Kasumi-1 (cell line): ENCODE measurements at places on chromosomes 5 and 9.

DNA sequence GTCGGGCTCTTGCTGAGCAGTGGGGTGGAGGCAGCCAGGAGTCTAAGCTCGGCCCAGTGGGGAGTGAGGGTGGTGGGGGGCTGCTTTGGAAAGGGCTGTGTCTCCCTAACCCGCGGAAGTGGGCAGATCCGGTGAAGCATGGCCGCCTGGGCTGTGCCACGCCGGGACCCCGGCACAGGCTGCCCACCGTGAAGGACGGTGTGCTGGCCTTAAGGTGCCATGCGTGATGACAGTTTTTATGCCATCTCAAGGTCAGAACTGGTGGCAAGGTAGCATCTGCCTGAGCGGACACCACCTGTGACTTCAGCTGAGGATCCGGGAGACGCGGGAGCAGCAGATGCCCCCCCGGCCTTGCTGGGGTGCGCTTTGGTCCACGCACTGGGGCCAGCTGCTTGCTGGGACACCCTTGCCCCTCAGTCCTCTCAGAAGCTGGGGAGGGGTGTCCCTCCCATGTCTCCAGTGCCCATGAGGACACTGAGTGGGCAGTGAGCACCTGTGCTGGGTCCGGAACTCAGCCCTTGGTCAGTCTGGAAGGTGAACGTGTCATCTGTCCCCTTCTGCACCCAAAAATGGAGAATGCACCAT is 53.9 kb downstream of the AHRR start:
- no peak for DNase-seq

DNA sequence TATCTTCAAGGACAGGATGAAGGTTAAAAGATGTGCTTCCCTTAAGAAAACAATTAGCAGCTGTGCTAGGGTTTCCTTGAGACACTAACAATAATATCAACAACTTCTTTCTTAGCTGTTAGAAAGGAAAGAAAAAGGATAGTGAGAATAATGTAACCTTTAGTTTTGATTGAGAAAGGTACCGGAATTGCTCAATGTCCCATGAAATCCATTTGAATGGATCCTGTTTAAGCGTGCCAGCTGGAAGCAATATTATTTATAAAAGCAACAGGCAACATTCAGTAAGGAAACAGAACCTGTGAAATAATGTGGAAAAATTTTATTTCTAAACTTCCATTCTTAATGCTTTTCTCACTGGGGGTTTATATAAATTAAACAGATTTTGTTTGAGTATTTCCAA is 120.9 kb downstream of the CCDC192 start:
- no peak for DNase-seq

GRCh38 chr5:180471866-180472265 is 22.3 kb upstream of the CNOT6 start:
- no peak for DNase-seq

GRCh38 chr9:113495526-113495925 is 32.0 kb downstream of the RGS3 start:
- no peak for DNase-seq

- DNase-seq, result peak; percentile 19
Observed at GRCh38 chr9:136546697-136547501, 1.1 kb upstream of the NOTCH1 start.

GRCh38 chr5:29017501-29017900 is 1979.1 kb upstream of the CDH9 start:
- no peak for DNase-seq

DNA sequence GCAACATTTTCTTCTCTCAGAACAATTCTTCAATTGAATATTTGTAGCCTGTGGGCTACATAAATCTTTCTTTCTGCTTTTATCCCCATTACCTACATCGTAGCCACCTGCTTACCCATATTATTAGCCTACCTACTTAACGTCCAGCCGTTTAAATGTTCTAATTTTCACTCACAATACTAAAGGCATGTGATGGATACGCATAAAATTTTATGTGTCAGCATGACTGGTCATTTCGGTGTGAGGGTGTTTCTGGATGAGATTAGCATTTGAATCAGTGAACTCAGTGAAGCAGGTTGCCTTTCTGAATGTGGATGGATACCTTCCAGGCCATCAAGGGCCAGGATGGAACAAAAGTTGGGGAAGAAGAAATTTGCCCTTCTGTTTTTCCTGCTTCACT is 1722.5 kb upstream of the ACO1 start:
- DNase-seq, result no peak

- no peak for DNase-seq
Observed at GRCh38 chr5:110631236-110631635, 95.2 kb downstream of the TMEM232 start.

GRCh38 chr9:120837921-120838320 is 4.8 kb downstream of the PSMD5 start:
- DNase-seq, result no peak

DNA sequence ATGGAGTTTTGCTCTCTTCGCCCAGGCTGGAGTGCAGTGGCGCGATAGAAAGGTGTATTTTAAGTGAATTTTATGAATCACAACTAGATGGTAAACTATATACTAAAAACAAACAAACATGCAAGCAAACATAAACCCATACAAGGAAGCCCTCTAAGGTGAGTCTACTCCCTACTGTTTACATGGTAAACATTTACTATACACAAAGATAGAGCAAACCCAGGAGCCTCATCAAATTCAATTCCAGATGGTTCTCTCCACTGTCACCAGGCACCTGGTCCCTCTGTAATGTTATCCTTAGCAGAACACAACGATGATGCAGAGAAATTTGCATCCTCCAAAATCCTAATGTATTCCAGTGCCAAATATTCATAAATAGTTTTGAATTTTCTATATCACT is 17.9 kb downstream of the ANKH start:
- no peak for DNase-seq

- no peak for DNase-seq
Observed at GRCh38 chr9:122955961-122956360, 15.1 kb downstream of the RABGAP1 start.
